ENCODE measurements at places on chromosomes 7 and 10.

- no peak for DNase-seq
These were observed 959.5 kb downstream of the GRID1 start for GRCh38 chr10:85407088-85407487.

DNA sequence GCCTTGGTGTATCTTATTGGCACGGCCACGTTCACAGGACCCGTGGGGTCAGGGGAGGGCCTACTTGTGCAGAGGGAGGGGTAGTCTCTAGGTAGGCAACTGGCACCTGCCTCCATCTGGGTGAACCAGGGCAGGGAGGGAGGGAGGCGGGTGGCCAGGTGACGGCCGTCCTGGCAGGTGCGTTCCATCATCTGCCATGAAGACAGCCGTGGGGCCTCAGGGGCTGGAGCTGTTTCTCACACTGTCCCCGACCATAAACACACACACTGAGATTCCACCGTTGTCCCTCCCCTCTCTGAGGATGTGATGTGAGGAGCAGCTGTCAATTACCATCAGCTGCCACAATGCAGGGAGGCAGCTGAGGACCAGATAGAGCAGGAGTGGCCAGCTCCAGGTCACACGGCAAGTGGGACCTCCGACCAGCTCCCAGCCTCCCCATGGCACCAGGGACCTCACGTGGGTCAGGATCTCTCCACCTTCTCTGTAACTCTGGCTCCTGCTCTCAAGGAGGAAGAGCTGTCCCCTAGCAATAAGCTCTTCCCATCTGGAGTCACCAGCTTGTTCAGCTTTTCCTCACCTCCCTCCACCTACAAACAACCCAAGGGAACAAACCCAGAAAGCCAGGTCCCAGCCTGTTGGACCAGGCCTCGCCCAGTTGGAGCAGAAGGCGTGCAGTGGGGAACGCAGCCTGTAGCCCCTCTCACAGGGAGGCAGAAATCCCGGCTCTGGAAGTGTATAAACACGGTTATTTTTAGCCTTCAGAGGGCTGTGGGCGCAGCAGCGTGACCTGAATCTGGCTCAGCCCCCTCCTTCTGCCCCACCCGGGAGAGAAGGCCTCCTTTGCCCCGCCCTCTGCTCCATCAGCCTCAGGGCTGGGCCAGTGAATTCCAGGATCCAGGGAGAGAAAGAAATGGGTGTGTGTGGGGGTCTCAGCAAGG is 33.1 kb downstream of the ZMIZ1 start:
- DNase-seq, result no peak

- no peak for DNase-seq
These were observed 80.0 kb downstream of the EEPD1 start for GRCh38 chr7:36232971-36233550.

DNA sequence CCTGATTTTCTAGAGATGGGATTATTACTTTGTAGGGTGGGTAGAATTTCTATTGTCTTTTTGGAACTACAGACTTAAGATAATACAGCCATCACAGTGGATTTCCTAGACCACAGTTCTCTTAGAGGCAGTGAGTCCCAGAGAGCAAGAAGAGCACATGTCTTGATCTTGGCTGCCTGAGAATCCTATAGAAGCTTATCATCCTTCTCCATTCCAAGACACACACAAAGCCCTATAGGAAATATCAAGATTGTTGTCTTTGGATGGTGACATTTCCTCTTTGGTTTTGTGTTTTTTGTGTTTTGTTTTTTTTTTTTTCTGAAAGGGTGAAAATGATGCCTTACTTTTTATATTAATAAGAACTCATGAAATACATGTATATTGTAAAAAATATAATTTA is 143.1 kb downstream of the AHR start:
- DNase-seq, result no peak

- DNase-seq, result no peak
These were observed 69.4 kb upstream of the COL13A1 start for GRCh38 chr10:69732147-69732825.

DNA sequence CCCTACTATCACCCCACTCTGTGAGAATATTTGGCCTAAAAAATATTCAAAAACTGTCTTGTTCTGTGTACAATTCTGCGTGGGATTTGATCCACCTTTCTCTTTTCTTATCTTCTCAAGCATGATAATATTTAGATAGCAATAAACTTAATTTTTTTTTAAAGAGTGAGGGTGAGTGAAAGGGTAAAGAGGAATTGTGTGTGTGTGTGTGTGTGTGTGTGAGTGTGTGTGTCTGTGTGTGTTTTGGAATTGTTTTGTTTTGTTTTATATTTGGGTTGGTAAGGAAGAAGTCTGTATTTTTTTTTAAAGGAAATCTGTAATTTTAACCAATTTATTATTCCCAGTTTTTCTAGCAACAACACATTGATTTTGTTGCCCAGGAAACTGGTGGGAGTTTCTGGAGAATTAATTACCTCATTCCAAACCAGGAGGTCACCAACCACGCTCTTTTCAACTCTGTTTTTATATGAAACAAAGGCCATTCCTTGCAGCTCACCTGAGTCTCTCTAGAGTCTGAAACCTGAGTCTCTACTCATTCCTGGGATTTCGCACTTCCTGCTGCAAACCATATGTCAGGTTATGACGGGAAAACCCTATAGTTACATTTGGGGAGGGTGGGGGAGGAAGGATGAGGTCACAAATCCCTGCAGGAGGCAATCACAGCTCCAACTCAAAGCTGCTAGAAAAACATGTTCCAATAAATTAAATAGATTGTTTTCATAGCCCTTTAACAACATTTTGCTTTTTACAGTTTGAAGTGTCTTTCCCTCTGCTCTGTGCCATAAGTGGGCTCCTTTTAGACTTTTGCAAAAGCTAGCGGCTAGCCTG is 38.1 kb upstream of the XPNPEP1 start:
- no peak for DNase-seq

- DNase-seq, result peak; percentile 75
These were observed 102.1 kb upstream of the ZNF746 start for GRCh38 chr7:149599636-149600206.

GRCh38 chr7:134254311-134254710 is 62.4 kb downstream of the SLC35B4 start:
- DNase-seq, result peak; percentile 52

DNA sequence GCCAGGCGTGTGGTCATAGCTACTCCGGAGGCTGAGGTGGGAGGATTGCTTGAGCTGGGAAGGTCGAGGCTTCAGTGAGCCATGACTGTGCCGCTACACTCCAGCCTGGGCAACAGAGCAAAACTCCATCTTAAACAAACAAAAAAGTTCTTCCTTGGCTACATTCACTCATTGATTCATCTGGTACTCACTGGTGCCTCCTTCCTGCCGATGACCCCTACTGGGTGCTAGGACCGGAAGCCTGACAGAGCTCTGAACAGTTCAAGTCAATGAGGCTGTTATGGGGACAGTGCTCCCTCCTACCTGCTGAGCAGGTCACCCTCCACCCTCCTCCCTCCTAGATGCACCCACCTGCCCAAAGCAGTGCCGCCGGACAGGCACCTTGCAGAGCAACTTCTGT is 4.9 kb downstream of the PCOLCE start:
- DNase-seq, result no peak

- DNase-seq, result peak; percentile 76
These were observed 1.6 kb upstream of the ARHGAP12 start for GRCh38 chr10:31930023-31930751.

GRCh38 chr7:108097703-108098102 is 32.5 kb downstream of the LAMB4 start:
- peak; percentile 41 for DNase-seq

DNA sequence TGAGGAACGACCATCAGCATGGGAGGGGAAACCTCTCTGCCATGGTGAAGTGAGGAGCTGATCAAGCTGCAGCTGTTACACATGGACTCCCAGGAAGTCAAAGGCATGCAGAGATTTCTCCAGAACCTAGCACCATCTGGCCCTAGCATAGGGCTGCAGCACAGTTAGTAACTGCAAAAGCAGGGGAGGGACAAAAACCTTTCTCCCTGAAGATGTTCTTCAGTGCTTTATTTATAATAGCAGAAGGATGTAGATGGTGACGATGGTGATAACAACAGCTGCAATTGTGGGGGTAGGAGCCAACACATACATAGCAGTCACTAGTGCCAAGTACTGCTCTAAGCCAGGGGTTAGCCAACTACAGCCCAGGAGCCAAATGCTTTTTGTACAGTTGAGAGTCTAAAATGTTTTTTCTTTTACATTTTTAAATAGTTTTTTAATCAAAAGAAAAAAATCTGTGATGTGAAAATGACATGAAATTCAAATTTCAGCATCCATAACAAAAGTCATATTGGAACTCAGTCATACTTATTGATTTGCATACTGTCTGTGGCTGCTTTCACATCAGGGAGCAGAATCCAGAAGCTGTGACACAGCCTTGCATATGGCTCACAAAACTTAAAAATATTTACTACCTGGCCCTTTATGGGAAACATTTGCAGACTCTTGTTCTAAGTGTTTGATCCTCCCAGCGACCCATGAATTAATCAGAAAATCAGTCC is 299.5 kb downstream of the ELMO1 start:
- DNase-seq, result no peak
